ENCODE measurements at places on chromosomes 5 and 9. TPM values are rescaled to one million over a fixed set of nuclear protein-coding genes. Genes with fewer than 3 reads are reported as not detected.

- DNase-seq: no peak
Measured at GRCh38 chr5:66620711-66621110, 24.5 kb downstream of the MAST4 start.

GRCh38 chr9:100600521-100601079, 22.7 kb downstream of the CAVIN4 start:
- no peak for DNase-seq

GRCh38 chr9:124284940-124285441, 27.2 kb downstream of the NEK6 start:
- DNase-seq: no peak

DNA sequence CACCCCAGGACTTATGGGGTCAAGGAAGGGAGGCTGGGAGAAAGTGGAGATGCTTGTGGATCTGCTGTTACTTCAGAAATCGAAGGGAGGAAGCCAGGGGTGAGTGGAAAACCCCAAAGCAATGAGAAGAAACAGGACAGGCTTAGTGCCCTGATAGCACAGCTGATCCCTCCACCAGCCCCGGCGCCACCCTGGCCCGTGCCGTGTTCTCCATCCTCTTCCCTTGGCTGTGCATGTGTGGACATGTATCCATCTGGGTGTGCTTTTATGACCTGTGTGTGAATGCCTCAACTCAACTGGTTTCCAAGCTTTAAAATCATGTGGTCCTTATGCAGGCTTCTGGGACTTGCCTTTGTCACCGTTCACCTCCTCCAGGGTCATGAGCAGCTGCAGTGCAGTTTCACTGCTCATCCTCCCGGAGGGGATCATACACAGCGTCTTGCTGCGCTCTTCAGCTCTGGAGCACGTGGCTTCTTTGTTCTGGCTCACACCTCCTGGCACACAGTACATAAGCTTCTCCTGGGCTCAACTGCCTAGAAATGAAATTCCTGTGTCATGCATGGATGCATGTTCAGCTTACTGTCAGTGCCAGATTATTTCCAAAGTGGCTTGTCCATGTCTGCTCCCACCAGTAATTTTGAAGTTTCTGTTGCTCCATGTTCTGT, 58.2 kb downstream of the IPPK start:
- no peak for DNase-seq

FBXW11 gene
- 43.4 TPM for total RNA-seq

PAX5 gene
- total RNA-seq: not detected

DNA sequence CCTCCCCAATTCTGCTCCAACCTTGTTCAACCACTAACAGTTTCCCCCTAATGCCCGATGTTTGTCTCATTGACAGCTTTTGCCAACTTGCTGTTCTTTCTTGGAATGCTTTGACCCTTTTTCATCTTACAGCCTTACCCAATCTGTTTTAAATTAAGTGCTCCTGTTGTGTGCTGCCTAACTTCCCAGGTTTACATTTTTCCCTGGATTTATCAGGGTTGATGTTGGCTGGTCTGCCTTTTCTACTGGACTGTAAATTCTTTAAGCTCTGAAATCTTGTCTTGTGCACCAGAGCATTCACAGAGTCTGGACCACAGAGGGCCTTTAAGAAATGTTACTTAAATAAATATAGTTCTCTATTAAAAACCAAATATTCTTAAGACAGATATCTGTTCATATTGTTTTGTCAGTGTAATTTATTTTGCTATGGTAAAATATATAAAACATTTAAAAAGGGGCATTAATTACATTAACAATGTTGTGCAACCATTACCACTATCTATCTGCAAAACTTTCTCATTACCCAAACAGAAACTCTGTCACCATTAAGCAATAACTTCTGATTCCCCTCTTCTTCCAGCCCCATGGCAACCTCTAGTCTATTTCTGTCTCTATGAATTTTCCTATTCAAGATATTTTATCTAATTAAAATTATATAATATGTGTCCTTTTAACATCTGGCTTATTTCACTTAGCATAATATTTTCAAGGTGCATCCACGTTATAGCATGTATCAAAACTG, 73.0 kb downstream of the OSTF1 start:
- DNase-seq: no peak

TOR4A gene
- total RNA-seq: 2.1 TPM

DNA sequence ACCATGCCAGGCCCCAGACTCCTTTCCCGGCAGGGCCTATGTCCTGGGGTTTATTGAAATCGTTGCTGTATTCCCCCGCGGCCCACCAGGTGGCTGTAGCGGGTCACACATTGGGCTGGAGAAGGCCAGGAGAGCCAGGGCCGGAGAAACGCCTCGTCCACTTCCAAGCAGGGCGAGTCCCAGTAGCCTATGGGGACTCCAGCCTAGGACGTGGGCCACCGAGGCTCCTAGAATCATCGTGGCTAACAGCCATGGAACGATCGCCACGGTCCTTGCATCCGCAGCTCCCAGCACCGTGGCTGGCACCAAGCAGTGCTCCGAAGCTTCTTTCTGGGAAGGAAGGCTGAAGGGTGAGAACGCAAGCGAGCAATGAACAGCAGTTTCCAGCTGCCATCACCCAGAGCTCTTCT, 87.7 kb downstream of the ENTREP1 start:
- no peak for DNase-seq

DNA sequence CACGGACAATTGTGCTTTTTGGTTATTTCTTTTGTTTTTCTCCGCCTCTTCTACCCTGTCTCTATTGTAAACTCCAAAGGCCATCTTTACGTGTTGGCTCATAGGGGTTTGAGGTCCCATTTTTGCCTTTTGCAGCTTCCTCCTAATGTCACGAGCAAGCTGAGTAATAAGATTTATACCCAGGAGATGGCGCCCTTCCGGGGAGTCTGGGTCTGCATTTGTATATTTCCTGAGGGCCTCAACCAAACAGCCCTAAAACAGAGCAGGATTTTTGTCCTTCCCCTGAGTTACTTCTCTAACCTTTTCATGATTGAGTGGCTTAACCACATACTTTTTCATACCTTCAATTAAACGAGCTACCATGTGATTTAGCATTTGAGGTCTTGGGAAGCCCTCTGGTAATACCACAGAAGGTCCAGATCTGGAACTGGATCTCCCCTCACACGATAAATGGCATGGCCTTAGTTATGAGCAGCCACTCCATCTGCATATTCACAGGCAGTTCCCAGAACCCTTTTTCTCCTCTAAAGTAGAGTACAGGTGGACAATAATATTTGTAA, 11.2 kb upstream of the CFAP95 start:
- peak; percentile 24 for DNase-seq

Measured in CD4-positive, alpha-beta memory T cell (primary cell).